ENCODE measurements at places on chromosomes 13 and 19.

DNA sequence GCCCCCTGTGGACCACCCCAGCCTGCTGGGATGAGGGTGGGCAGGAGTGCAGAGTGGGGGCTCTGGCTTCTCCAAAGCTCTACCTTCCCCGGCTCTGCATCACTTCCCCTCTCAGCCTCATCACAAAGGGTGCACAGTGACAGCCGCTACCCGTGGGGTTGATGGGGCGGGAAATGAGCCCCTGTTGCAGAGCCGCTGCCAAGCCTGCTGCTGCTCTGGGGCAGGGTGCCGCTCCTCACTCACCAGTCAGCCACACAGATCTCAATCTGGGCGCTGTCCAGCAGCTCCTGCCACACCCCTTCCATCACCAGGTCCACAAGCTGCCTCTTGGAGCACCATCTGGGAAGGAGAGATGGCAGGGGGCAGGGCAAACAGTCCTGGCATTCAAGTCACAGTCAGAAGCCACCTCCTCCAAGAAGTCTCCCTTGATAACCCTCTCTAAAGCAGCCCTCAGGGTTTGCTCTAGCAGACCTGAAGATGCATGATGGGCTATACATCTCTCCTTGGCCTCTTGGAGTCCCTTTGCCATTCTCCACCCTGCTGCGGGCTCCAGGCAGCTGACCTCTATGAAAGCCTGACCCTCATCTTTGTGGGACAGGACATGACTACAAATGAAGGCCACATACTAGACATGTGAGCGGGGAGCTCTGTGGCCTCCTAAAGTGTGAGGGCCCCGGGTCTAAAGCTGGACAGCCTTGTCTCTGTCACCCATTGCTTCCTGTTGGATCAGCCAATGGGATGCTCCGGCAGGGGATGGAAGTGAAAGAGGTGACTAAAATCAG lies 15.7 kb downstream of the MRPS12 start:
- DNase-seq: no peak

- DNase-seq: no peak
Observed at GRCh38 chr19:917323-918151, at the start of gene KISS1R. TSS of gene KISS1R (plus strand) at chr19:917333. CDS start at chr19:917503, 170 bp downstream.

GRCh38 chr13:113803409-113804016 lies 44.5 kb downstream of the TMEM255B start:
- DNase-seq: no peak

GRCh38 chr13:51287758-51288157 lies 51.7 kb upstream of the SERPINE3 start:
- DNase-seq: no peak

DNA sequence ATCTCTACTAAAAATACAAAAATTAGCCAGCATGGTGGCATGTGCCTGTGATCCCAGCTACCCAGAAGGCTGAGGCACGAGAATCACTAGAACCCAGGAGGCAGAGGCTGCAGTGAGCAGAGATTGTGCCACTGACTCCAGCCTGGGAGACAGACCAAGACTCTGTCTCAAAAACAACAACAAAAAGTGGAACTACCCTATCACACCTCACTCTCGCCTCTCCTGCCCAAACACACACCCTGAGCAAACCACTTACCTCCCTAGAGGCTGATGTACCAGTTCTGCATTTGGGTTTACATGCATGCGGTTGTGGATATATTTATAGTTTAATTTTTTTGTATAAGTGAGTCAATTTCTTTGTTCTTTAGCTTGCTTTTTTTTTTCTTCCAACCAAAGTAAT lies 7.7 kb upstream of the PTOV1 start:
- no peak for DNase-seq

GRCh38 chr13:43195551-43195950 lies 172.2 kb downstream of the DNAJC15 start:
- DNase-seq: no peak

DNA sequence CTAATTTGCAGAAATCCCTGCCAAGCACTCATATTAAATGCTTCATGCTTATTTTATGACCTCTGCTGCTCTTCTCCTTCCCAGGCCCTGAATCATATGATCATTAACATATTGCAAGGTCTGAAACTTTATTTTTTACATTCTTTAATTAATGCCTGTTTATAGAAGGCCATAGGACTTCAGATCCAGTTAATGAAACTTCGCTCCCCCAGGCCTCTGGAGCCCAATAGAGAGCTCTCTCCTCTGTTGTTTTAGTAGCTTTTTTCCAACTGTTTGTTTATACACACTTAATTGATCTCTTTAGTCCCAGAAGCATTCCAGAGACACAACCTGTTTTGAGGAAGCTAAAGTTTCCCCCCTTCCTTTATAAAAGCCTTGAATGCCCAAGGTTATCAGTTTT lies 68.3 kb downstream of the DACH1 start:
- no peak for DNase-seq

Data from iris pigment epithelial cell (primary cell).